Sigmoid colon (tissue), 7 donors: ENCODE measurements at places on chromosomes 12 and 14.

GRCh38 chr12:114408471-114408885, 2.5 kb upstream of the TBX5 start:
- DNase-seq = no peak

DNA sequence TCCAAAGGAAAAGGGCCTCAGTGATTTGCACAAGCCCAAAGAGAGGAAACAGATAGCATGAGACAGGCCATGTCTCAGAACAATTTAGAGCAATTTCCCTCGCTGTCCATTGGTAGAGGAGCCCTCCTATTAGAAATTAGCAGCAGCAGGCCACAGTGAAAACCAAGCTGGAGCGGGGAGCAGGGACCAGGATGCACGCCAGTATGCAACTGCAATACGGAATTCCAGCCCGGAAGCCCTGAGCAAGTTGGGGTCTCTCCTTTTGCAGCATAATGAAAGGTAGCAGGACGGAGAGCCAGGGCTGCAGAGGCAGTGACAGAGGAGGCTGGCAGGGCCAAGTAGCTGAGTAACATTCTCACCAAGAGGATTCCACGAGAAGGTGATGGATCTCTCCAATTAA, 84.9 kb upstream of the CLMN start:
- peak; percentile 56 for DNase-seq

DNA sequence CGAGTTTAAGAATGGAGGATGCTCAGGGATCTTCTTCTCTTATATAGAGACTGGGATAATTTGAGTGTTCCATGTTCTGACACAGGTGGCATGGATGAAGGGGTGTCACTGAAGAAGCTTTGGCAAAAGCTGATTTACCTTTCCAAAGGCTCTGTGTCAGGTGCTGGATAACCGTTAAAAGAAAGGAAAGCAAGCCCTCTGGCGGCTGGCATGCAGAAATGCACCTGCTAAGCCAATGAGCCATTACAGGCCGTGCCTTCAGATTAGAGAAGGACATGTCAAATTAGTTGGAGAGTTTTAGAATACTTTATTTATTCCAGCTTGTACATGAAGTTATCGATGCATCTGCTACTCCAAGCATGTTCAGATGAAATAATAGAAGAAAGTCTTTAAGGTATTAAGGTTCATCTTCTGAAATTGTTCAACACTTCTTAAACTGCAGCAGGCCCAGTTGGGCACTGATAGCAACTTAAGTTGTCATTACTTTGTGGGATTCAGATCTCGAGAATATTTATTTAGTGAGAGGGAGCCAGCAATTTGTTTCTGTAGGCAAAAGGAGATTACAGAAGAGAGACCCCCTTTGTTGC, 678.2 kb downstream of the NRXN3 start:
- no peak for DNase-seq

- no peak for DNase-seq
Observed at GRCh38 chr12:113385282-113385882, 18.3 kb downstream of the SDS start.

DNA sequence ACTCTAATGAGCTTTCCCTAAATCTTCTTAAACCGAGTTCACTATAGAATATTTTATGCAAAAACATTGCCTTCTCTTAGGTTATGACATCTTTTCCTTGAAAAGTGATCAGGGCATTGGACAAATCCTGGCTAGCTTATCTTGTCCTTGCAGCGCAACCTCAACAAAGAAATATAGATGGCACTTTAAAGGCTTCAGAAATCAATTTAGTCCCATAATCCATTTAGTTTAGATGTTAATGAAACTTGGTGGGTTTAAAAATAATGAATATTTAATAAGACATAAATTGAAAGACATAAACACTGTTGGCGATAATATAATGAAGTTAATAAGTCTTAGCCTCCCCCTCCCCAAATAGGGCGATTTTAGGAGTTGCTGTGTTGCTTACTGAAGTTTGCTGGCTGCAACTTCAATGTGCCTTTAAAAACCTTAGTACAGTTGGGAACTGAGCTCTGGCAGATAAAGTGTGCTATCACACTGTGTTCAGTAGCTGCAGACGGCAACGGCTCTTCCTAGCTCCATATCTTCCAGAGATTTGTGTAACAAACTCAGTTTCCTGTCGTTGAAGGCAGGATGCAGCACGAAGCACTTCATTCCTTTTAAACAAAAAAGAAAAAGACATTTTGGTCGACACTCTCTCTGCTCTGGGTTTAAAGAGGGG, 19.5 kb downstream of the PLXNC1 start:
- no peak for DNase-seq

DNA sequence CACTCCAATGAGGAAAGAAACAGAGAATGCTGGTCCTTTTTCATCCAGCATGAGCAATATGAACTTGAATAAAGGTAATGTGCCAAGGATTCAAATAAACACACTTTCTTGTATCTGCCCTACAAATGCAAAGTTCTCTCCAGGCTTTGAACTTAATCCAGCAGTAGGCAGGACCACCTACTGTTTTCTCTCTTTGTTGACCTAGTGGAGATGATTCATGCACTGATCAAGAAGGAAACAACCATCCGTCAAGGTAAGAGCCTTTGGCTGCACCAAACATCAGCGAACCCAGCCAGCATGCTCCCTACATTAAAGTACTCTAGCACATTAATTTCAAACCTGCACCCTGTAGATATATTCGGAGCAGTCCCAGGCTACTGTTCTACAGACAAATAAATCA, 489.3 kb downstream of the GALC start:
- no peak for DNase-seq

DNA sequence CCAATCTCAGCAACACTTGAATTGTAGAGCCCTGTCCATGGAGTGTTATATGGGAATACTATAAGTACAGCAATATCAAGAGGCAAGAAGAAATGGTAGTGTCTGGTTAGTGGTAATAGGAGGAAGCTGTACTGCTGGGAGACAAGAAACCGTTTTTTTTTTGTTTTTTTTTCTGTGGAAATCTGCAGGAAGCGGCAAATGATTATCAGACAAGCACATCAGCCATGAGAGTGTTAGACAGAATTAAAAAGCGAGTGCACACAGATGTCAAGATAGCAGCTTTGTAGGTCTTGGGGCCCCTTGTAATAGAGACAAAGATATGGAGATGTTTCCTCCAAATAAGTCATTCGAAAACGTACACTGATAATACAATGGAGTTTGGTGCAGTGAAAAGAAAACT, 6.7 kb downstream of the TESPA1 start:
- no peak for DNase-seq

- DNase-seq = no peak
Observed at GRCh38 chr14:64987438-64987767, 708 bp downstream of the FNTB start.

GRCh38 chr14:88437658-88438057, 52.2 kb downstream of the SPATA7 start:
- DNase-seq = no peak

GRCh38 chr14:88026890-88027289, 22.0 kb downstream of the GPR65 start:
- DNase-seq = no peak

DNA sequence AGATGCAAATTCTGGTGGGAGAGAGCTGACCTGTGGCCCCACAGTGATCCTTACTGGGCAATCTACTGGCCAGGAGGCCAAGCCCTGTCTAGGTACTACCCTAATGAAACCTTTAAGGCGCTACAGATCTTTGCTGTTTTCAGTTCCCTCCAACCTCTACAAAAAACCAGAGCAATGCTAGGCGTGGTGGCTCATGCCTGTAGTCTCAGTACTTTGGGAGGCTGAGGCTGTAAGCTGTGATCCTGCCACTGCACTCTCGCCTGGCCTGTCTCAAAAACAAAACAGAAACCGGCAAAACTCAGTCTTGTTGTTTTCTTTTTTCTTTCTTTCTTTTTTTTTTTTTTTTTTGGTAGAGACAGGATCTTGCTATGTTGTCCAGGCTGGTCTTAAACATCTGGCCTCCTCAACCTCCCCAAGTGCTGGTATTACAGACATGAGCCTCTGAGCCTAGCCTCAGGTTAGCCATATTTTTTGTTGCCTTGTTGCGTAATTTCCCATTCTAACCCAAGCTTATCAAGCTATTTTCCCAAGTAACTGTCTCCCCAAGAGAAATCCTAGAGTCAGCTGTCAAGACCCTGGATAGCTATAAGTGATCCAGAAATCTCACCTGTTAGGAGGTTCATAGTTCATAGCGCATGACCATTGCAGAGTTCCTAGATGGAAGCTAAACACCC, 2.8 kb downstream of the ETFBKMT start:
- no peak for DNase-seq

- DNase-seq = no peak
Observed at GRCh38 chr12:41485203-41485602, 297.1 kb downstream of the PDZRN4 start.
